ENCODE measurements at places on chromosomes 4 and X.

DNA sequence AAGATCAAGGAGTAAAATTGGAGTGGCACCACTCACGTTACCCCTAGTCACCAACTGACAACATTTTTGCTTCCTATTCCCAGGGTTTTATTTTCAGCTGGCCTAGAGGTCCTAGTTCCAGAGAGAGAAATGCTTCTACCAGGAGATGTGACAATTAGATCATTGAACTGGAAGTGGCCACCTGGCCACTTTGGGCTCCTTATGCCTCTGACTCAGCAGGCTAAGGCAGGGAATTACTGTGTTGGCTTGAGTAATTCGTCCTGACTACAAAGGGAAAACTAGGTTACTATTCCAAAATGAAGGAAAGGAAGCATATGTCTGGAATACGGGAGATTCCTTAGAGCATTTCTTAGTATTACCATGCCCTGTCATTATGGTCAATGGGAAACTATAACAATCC is 831.6 kb upstream of the NDST4 start:
- no peak for DNase-seq

GRCh38 chr4:152408514-152409327 is 127.2 kb downstream of the FBXW7 start:
- peak; percentile 52 for DNase-seq

DNA sequence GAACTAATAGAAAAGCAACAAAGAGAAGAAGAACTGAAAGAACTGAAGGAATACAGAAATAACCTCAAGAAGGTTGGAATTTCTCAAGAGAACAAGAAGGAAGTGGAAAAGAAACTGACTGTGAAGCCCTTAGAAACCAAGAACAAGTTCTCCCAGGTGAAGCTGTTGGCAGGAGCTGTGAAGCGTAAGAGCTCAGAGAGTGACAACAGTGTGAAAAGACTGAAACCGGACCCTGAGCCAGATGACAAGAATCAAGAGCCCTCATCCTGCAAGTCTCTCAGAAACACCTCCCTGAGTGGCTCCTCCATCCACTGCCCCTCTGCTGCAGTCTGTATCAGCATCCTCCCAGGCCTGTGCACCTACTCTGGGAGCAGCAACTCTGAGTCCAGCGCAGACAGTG is 8.4 kb upstream of the FHDC1 start:
- no peak for DNase-seq

DNA sequence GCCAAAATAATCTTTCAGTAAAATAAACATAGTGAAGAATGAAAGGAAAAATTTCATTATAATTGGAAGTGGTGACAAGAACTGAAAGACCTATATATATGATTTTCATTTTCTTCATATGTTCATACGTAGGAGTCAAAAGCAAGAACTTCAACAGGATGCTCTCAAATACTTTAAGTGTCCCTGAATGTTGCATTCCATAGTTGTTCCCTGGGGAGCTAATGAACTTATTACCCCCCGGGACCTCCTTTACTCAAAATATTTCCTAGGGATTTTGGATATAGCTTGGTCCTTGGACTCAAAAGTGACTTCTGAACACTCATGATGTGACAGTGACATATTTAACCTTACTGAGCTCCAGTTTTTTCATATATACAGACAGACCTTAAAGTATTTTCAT is 44.9 kb upstream of the NDST4 start:
- no peak for DNase-seq

DNA sequence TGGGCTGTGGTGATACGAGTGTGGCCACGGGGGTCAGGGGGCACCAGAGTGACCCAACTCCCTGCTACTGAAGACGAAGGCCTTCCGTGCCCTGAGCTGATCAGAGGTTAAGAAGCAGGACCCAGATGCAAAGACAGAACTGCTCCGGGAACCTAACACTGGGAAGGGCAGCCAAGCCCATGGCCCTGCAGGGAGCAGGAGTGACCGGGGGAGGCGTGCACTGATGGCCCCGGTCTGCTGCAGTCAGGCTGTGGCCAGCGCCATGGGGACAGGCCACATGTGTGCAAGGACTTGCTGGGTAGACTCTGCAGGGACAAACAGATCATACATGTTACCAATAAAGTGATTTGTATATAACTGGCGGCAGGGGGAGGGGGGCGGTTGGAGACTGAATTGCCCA is 74.6 kb downstream of the ACOX3 start:
- no peak for DNase-seq

GRCh38 chr4:4470208-4470607 is 71.6 kb downstream of the STX18 start:
- no peak for DNase-seq

DNA sequence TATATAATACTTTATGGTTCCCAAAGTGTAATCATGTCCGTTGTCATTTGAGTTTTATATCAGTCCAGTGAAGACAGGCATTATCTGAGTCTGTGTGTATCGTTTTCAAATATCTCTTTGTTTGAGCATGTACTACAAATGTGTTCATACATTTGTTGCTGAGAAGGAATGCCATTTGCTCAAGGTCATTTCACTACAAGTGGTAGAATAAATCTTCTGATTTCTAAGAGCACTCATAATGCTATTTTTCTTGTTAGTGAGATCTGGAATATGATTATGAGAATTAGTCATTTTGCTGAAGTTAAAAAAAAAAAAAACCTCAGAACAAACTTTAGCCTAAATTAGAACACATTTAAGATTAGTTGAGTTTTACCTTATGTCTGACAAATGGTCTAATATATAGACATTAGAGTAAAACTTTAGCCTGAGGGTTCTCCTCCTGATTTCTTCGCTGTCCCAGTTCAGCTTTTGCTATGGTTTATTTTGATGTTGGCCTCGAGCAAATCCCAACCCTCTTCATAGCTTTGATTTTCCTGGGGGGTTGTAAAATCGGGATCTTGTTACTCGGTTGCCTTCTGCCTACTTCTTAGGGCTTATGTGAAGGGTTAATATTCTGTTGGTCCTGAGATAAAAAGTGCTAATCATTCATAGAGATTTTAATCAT is 87.1 kb downstream of the TMEM131L start:
- no peak for DNase-seq
